ENCODE measurements at places on chromosomes 5 and 9.

GRCh38 chr5:133898440-133898839, 70.0 kb downstream of the C5orf15 start:
- DNase-seq, result no peak

DNA sequence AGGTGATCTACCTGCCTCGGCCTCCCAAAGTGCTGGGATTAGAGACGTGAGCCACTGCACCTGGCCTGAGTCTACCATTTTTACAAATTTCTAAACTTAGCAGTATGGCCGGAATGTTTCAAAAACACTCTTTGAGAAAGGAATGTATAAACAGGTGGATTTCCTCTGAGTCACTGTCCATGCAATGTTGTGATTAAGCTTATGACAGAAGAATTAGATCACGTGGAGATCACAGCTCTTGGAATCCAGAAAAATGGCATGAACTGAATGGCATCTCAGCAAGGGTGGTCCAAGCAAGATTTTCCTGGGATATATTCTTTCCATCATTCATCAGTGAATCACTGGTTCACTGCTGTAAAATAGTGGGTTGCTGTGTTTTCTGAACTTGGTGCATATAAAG, 865.0 kb downstream of the PTPRD start:
- DNase-seq, result no peak

GRCh38 chr9:93821307-93821703, 133.8 kb downstream of the BARX1 start:
- DNase-seq, result no peak

GRCh38 chr5:147375151-147375550, 134.7 kb downstream of the DPYSL3 start:
- no peak for DNase-seq

DNA sequence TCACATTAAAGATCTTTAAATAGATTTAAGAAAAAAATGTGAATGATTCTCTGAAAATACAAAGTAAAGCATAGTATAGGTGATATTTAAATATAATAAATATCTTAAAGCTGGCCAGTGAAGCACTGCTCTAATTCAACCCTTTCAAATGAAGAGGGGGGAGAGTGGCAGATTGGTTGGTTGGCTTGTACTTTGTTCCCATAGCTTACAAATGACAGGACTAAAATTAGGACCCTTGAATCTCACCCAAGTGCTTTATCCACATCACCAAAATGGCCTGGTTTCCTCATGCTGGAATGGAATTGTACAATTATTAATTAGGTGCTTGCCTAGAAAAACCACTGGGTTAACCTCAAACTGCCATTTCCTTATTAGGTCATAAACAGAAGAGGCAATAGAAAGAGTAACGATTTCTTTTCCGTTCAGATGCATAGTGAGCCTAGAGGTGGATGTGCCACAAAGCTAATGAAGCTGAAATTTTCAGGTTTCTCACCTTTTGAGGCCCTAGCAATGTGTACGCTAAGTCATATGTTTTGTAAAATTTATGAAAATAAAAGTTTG, 354.5 kb upstream of the CDH6 start:
- no peak for DNase-seq
